A549 treated with CpdA at 1 μM for 4 hours (cell line): ENCODE measurements at places on chromosomes 5 and 9. TPM values are rescaled to one million over a fixed set of nuclear protein-coding genes. Genes with fewer than 3 reads are reported as not detected.

Gene SGCD
- total RNA-seq, result 3.7 to 5.2 TPM (median 4.3 TPM) in 5 replicates

Gene DCTN4
- 17.3 to 19.8 TPM (median 18.4 TPM) in 5 replicates for total RNA-seq

Gene ANP32B
- total RNA-seq, result 280 to 342 TPM (median 313 TPM) in 5 replicates

Gene GLE1
- total RNA-seq, result 31.8 to 34.6 TPM (median 32.8 TPM) in 5 replicates

Gene RASGRF2
- 2.1 to 3.1 TPM (median 2.3 TPM) in 5 replicates for total RNA-seq

Gene HRCT1
- total RNA-seq, result 0.11 to 0.14 TPM in 2 of 5 replicates, not detected in the others

Gene PCDHA12
- 2.5 to 2.9 TPM (median 2.5 TPM) in 5 replicates for total RNA-seq

Gene HEXB
- total RNA-seq, result 120 to 126 TPM (median 125 TPM) in 5 replicates
